ENCODE measurements at places on chromosomes 6 and 20.

DNA sequence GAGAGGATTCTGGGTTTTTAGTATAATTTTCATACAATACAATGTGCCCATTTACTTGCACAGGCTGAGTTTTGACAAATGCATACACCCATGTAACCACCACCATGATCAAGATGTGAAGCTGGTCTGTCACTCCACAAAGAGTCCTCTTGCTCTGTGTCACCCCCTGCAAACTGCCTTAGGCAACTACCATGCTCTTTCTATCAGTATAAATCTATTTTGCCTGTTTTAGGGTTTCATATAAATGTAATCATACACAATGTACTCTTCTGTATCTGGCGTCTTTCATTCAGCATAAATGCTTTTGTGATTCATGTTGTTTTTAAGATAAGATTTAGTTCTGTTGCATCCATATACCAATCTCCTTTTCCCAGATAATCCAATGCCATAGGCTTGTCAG lies 181.9 kb upstream of the KCNG1 start:
- no peak for DNase-seq

DNA sequence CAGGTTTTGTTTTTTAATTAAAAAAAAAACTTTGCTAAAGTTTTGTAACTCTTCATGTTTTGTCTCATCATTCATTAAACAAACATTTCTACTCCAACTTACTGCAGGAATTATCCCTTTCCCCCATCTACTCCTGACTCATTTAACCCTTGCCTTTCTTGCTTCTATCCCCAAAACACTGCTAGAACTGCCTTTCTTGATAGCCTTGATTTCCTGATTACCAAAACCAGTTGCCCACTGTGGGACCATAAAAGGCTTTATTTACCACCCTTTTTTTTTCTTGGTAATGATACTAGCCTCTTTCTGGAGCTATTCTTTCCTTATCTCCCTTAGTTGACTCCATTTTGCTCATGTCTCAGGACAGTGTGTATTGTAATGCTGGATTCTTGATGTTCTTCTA lies 15.3 kb downstream of the AFDN start:
- no peak for DNase-seq

- no peak for DNase-seq
Observed at GRCh38 chr6:5753209-5753608, 253.5 kb downstream of the NRN1 start.

- DNase-seq, result no peak
Observed at GRCh38 chr20:61193164-61193563, 58.9 kb upstream of the CDH4 start.

GRCh38 chr6:108598305-108598863 lies 37.7 kb downstream of the FOXO3 start:
- DNase-seq, result no peak

DNA sequence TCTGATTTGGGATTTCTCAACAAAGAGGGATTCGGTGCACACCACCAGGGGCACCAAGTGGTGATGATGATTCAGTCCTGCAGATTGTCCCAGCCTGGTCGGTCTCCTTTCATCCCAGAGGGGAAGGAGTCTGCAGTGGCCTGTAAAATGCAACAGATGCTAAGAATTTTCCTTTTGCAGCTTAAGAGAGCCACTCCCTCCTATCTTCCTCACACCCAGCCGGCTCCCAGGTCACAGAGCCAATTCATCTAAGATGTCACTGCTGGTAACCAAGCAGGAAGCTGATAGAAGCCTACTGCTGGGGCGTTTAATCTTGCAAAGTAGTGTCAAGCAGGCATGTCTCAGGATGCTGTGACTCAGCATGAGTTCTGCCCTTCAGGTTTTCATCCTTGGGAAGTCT lies 203.8 kb upstream of the LRFN2 start:
- DNase-seq, result no peak

- DNase-seq, result no peak
Observed at GRCh38 chr6:130372786-130373185, 7.0 kb downstream of the TMEM200A start.

DNA sequence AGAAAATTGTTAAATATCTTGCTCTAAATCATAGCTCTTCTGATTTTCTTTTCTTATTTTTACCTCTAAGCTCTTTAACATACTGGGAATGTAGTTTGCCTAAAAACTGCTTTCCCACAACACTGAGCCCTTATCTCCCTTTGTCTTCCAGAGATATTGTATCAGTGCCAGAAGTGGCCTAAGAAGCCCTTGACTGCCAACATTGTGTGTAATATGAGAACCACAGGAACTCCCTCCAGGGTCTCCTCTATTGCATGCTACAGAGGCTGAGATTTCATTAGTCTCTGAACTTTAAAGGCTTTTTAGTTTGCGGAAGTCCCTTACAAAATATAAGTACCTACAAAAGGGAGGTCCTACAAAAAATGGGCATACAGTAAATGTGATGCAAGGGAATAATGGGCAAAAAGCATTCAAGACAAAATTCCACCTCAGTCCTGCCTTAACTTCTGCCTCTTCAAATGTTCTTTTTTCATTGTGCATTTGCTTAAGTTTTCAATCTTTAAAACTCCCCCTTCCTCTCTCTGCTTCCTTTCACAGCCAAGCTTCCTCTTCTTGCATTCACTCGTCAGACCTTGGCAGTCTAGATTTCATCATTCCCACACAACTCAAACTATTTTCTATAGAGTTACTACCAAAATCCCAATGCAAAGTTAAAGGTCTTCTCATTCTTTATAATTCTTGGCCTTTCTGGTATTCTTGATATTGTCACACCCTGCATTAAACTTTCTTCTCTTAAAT lies 76.5 kb downstream of the ADGRG6 start:
- DNase-seq, result no peak

- DNase-seq, result no peak
Observed at GRCh38 chr6:144161975-144162374, 11.7 kb downstream of the STX11 start.

- no peak for DNase-seq
Observed at GRCh38 chr6:79631693-79632172, 604 bp downstream of the SH3BGRL2 start.

DNA sequence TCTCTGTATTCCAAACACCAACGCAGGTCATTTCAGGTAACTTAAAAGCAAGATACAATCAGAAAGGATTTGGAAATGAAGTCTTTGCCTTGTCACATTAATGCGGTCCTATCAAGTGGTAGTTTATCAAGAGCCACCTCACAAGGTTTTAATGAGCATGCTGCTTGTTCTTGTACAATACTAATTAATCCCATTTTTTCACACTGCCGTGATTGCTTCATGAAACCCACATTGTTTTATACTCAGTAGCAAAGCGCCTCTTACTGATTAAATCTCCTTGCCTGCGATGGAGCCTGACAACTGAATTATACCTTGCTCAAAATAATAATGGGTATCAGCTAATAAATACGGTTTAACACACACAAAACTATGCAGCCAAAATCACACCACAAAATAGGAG lies 234.1 kb upstream of the TSHZ2 start:
- no peak for DNase-seq

GRCh38 chr6:163738725-163739407 lies 324.3 kb downstream of the QKI start:
- DNase-seq, result no peak

DNA sequence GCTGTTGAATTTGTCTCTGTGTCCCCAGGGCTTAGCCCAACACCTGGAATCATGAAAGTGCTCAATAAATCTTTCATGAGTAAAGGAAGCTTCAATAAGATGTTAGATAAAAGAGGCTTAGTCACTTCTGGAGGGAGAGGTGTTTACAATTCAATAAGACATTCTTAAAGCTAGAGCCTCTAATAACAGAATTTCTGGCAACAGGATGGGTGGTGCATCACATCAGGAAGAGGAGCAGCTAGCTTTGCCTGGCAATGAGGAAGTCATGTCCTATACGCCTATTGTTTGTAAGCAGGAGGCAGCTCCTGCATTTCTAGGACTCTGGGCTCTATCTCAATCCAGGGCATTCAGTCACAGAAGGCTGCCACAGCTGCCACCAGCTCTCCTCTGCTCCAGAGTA lies 638.5 kb downstream of the EPM2A start:
- no peak for DNase-seq

GRCh38 chr6:40584741-40585140 lies 2.4 kb downstream of the LRFN2 start:
- DNase-seq, result no peak

DNA sequence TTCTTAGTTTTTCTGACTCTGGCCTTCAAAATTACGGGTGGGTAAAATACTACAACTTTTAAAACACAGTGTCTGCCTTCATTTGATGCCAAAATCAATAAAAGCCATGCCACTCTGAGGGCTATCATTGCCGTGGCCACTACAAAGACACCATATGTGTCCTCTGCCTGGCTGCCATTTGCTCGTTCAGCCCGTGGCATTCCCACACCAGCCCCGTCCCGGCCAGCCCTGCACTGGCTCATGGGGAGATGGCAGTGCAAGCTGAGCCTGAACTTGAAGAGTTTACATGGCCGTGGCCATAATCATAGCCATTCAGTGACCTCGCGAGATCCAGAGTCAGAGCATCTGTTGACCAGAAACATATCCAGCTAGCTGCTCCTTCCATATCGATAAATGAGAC lies 79.2 kb downstream of the SMOC2 start:
- DNase-seq, result no peak

GRCh38 chr20:47950124-47950912 lies 165.0 kb upstream of the SULF2 start:
- DNase-seq, result no peak

- DNase-seq, result no peak
Observed at GRCh38 chr6:37979392-37980221, 160.1 kb downstream of the ZFAND3 start.

GRCh38 chr6:3617192-3617631 lies 134.3 kb downstream of the PXDC1 start:
- DNase-seq, result no peak

DNA sequence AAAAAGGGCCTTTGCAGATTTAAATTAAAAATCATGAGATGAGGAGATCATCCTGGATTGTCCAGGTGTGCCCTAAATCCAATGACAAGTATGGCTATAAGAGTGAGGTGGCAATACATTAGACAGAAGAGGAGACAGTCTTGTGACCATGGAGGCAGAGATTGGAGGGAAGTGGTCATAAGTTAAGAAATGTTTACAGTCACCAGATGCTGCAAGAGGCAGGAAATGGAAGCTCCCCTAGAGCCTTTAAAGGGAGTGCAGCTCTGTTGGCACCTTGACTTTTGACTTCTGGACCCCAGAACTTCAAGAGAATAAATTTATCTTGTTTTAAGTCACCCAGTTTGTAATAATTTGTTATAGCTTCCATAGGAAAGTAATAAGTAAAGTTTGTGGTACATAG lies 61.1 kb downstream of the HMGN3 start:
- DNase-seq, result no peak
